ENCODE measurements at places on chromosomes 13 and 19.

DNA sequence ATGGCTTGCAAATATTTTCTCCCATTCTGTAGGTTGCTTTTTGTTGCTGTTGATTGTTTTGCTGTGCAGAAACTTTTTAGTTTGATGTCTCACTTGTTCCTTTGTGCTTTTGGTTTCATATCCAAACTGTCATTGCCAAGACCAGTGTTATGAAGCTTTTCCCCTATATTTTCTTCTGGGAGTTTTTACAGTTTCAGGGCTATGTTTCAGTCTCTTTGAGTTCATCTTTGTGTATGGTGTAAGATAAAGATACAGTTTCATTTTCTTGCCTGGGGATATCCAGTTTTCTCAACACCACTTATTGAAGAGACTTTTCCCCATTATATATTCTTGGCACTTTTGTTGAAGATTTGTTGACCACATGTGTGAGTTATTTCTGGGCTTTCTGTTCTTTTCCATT lies 139.9 kb downstream of the MRPL57 start:
- DNase-seq: no peak

DNA sequence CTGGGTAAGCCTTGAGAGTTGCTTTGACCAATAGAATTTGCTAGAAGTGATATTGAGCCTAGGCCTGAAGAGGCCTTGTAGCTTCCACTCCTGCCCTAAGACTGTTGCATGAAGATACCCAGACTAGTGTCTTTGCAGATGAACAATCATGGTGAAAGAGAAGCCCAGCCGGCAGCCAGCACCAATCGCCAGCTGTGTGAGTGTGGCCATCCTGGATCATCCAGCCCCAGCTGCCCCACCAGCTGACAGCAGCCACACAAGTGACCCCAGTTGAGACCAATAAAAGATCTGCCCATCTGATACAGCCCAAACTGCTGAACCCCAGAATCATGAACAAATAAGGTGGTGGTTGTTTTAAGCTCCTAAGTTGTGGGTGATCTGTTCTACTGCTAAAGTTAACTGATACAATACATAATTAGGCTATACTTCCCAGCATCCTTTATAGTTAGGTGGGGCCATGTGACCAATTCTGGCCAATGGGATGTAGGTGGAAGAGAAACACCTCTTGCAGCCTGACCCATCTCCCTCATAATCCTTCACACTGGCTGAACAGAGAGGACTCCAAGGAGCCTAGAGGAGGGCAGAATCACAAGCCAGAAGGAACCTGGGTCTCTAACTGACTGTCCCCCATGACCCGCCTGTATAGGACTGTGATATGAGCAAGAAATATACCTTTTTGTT lies 9.4 kb upstream of the ZNF428 start:
- DNase-seq: no peak

DNA sequence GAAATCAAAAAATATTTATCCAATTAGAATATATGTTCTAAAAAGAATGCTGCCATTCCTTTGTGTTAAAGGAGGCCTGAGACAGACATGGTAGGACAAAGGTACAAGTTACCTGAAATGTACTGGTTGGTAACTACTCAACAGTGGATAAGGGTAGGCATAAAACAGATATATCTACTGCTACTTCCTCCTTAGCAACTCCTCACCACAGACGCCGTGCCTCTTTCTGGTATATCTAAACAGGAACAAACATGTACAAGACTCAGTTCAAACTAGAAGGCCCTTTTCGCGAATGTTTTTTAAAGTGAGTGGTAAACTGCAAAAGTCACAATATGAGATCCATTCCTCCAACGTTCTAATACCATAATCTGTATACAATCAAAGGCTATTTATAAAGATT lies 86.9 kb downstream of the TBC1D4 start:
- no peak for DNase-seq

DNA sequence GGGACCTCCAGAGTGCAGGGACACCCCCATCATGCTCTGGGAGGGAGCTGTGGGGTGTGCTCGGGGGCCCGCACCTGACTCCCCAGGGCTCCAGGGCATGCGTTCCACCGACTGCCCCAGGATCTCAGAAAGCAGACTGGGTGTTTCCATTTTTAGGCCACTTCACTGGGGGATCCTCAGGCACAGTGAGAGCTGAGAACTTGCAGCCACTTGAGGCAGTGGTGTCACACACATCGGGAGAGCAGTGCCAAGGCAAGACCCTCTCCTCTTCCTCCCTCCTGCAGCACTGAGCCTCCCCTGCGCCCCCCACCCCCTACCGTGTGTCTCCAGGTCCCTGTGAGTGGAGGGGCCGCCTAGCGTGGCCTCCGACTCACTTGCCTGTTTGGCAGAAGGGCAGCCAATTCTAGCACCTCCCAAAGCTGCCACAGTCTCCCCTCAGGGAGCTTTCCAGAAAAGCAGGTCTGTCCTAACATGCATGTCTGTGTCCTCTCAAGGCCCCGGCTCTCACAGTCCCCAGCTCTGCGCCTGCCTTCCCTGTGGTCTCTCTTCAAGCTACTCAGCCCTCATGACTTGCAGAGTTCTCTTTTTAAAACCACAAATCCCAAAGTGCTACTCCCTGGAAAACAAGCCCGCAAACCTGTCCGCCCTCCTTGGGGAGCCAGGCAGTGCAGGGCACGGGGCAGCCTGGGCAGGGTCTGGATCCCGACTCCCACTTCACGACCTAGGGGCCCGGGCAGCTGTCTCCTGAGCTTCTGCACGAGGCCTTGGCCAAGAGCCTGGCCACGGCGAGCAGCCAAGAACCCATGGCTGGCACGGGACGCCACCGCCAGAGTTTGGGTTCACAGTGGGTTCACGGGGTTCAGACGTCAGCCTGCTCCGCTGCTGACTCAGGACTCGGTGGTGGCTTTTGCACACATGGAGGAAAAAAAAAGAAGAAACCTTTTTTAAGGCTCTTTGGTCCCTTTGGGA lies 94.1 kb downstream of the STK24 start:
- no peak for DNase-seq

- no peak for DNase-seq
Measured at GRCh38 chr19:41426116-41426841, 895 bp downstream of the B3GNT8 start.

GRCh38 chr13:51298812-51299211 lies 40.7 kb upstream of the SERPINE3 start:
- no peak for DNase-seq

DNA sequence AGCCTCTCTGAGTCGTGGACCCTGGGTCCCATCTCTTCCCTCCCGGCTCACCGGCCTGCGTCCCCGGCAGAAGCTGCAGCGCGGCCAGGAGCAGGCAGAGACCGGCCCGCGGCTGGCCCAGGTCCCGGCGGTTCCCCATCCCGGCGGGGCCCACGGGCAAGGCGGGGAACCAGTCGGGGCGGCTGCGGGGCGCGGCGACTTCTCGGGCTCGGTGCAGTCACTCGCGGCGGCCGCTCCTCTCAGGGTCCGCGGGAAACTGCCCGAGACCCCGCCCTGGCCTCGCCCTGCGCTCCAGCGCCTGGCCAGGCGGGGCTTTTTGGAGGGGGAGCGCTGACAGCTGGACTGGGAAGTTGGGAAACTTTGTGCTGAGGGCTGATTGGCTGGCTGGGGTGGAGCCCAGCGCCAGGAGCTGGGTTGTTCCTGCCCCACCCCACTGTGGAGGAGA lies at the start of gene COL5A3:
Gene COL5A3 (minus strand): TSS at position 258 of the 445 bp plus-strand sequence. CDS start 119 bp downstream, at position 139.
- no peak for DNase-seq

DNA sequence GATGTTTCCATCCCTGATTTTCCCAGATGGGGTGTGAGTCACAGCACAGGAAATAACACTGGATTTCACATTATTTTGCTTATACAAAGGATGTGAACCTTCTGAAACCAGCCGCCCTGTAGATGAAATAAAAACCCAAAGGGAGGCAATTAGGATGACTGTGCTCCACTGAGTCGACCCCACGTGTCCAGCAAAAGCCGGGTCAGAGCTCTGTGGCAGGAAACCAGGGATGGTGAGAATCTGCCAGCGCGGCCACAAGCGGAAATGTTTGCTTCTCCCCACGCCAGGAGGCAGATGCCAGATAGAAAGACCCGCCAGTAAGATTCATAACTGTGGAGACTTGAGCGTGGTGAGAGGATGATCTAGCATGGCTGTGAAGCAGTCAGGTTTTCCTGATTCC lies 764.4 kb downstream of the LIG4 start:
- no peak for DNase-seq

GRCh38 chr13:110653271-110653670 lies 37.9 kb downstream of the NAXD start:
- no peak for DNase-seq

GRCh38 chr19:35085947-35086346 lies 29.7 kb upstream of the FXYD3 start:
- no peak for DNase-seq

GRCh38 chr19:18167975-18168645 lies 5.5 kb upstream of the IFI30 start:
- DNase-seq: peak; percentile 76

- DNase-seq: no peak
Measured at GRCh38 chr19:37874784-37875183, 31.6 kb downstream of the WDR87 start.

- no peak for DNase-seq
Measured at GRCh38 chr19:55535173-55535964, 1.6 kb downstream of the SBK2 start.

DNA sequence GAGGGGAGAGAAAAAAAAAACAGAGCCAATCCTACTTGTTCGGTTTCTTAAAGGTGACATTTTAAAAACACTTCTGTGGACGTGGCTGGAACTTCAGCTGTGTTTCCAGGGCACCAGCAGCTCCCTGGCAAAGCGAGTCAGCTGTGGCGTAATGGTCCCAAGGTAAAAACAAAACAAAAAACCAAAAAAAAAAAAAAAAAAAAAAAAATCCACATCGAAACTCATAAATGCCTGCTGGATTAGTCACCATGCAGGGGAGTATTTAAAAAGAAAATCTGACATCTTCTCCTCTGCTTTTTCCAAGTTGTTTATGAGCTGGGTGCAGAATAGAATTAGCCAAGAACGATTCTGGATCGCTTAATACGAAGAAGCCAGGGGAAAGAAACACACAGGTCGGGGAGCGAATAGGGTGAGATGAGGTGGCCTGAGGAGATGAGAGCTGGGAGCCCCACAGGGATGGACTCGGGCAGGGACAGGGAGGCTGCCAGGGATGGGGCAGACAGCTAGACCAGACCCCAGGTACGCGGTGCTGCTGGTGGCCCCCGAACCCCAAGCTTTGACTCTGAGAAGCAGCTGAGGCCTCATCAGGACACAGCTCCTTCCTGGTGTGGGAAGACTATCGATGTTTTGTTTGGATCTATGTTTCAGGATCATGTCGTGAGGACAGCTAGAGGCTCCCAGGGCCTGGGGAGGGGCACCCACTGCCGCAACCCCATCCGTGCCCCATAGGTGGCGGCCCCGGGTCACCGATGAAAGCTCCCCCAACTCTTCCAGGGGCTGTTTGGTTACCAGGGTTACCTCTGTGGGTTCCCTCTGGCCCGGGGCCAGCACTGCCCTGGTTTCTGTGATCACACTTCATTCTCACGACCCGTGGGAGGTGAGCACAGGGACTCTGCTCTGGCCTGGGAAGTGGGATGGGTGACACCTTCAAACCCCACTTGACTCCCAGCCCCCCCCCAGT lies 3.1 kb upstream of the CTXN1 start:
- peak; percentile 85 for DNase-seq

DNA sequence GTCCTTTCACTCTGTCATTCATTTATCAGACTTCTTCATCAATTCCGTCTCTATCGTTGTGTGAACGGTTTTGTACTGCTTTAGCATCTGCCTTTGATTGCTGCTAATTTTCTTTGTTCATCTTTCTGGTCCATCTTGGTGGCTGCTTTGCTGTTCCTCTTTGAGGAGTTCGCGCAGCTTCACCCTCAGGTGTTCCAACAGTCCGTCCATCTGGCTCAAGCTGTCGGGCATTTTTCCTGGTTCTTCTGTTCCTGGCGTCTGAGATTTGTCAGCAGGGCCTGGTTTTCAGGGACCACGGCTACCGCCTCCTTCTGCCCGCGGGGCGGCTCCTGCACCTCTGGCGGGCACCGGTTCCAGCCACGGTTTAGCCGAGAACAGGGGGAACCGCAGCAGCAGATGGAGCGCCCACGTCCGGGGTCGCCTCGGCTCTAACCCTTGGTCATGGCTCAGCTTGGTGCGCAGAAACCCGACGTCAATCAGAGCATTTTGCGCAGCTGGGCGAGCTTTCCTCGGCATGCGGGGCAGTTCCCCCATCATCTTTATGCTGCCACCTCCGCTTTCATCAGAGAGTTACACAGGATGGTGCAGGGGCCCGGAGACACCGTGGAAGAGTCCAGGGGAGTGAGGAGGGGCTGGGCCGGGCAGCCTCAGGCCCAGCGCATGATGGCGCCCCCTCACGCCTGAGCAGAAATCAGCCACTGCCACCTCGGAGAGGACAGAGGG lies 89.5 kb downstream of the ZNF100 start:
- DNase-seq: peak; percentile 37

- DNase-seq: no peak
Measured at GRCh38 chr19:28065026-28065425, 1147.9 kb downstream of the UQCRFS1 start.

GRCh38 chr19:7280940-7281666 lies 13.1 kb downstream of the INSR start:
- no peak for DNase-seq

GRCh38 chr19:45885556-45886426 lies at the start of gene IRF2BP1:
IRF2BP1 (minus strand) TSS chr19:45886141; CDS start chr19:45885774, 367 bp downstream.
- peak; percentile 92 for DNase-seq

GRCh38 chr13:66159511-66159910 lies 1070.6 kb downstream of the PCDH9 start:
- no peak for DNase-seq

GRCh38 chr13:24043590-24044350 lies 116.8 kb upstream of the SPATA13 start:
- DNase-seq: no peak

DNA sequence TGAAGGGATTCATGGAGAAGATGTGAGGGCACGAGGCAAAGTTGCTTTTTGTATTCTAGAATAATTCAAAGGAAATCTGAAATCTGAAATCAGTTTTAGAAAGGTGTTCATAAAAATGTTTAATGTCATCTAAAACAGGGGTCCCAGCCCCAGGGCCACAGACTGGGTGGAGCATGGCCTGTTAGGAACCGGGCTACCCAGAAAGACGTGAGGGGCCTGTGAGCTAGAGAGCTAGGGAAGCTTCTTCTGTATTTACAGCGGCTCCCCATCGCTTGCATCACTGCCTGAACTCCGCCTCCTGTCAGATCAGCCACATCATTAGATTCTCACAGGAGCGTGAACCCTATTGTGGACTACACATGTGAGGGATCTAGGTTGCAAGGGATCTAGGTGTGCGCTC lies 151.2 kb downstream of the USP12 start:
- no peak for DNase-seq

DNA sequence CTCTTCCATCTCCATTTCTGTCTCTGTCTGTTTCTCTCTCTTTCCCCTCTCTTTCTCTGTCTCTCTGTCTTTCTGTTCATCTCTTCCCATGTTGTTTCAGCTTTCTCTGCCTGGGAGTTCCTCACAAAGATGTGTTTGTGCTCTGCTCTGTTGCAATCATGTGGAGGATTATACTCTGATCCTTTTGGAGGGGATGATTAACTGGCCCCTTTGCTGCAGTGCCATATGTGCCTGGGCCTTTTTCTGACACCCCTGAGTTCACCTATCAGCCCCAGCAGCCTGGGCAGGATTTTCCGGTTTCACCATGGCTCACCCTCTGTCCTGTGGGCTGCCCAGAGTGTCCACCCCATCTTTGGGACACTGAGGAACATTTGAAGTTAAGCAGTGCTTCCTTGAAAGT lies 9.0 kb upstream of the TEX26 start:
- DNase-seq: no peak

- DNase-seq: no peak
Measured at GRCh38 chr19:5121266-5122120, 152.6 kb downstream of the KDM4B start.

GRCh38 chr13:107819071-107819470 lies 396.3 kb downstream of the LIG4 start:
- DNase-seq: no peak

Measured in stimulated activated CD8-positive, alpha-beta memory T cell treated with anti-CD3 and anti-CD28 coated beads, Interleukin-4, amount 100 ng/mL, for 48 hours (primary cell).